NCI-H2081 treated with DMSO at 0.1 percent for 48 hours (cell line): ENCODE measurements at places on chromosomes 11 and 22.

DNA sequence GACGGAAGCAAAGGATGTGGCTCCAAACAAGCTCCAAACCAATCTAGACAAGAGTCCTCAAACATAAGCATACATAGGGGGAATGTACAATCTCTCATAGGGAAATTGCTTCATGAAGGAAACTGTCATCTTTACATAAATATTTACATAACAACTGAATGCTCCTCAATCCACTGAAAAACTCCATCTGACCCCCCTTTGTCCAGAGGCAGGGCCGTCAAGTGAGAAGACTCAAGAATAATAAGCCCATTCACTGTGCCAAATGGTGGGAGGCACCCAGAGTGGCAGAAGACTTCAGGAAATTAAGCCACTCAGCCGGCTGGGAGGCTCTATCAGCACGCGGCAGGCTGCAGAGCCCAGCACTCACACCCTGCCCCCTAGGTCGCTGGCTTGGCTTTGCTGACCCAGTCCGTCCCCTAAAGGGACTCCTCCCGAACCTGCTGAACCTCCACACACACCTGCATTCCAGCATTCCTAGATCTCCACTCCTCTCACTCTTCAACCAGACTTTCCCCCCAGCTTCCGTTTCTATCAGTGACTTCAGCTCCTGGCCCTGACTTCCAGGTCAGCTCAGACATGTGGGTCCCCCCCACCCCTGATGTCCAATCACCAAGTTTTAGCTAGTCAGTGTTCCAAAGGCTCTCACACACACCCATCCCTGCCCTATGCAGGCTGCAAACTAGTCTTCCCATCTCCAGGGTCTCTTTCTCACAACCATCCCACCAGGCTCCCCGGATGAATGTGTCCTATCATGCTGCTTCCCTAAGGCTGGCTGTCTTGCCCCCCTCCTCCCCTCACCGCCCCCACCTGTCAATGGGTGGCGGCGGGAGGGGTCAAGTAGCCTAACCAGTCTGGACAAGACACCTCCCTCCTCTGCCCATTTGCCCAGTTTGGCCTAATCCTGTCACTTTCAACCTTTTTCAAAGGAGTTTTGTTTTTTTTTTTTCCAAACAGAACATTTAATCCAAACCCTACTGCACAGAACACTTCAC lies 11.3 kb downstream of the VPS37C start:
- no peak for DNase-seq

GRCh38 chr11:23789200-23789853 lies 707.5 kb upstream of the LUZP2 start:
- no peak for DNase-seq

- DNase-seq, result no peak
Measured at GRCh38 chr11:123806249-123806648, at the start of gene OR6M1. Gene OR6M1 (minus strand): TSS chr11:123806349. CDS start chr11:123806349, 0 bp downstream.

DNA sequence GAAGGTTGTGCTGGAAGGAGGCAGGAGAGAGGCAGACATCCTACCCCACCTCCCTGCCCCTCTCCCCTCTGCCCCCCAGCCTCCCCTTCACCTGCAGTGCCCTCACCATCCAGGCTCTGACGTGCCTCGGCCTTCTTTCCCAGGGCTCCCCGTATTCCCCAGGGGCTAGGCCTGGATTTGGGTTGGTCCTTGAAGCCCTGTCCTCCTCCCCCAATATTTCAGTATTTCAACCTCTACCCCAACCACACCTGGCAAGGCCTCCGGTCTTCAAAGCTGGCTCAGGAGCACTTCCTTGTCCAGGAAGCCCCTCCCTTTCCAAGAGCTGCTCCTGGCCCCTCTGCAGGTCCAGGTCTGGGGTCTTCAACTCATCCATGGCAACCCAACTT lies 8.6 kb upstream of the PDE2A start:
- DNase-seq, result no peak

DNA sequence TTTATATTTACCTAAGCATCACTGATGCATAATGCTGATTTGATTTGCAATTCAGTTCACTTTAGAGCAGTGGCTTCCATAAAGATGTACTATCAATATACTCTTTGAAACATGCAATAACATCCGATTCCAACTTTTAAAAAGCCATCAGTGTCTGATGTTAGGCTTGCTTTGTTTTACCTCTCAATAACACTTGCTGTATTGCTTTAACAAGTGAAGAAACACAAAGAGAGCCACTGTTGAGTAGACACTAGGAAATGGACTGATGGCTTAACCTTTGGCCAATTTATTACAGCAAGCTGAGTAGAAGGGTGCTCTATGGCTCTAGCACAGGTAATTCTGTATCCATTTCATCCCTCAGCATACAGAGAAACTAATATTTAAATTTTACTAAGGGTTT lies 122.1 kb downstream of the FCHSD2 start:
- DNase-seq, result no peak

DNA sequence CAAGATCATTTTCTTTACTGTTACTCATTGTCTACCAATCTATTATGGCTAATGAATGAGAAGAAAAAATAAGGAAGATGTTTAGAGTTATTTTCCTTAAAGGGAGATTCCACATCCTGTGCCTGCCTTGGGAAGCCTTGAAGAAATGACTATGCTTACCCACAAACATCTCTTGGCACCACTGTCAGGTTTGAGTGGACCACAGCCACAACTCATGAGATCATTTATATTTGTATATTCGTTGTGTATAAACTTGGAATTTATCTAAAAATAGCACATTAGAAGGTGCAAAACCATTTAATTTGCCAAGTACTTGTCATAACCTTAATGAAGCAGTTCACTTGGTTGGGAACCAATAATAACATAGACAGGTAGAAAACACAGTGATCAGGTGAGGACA lies 740.8 kb downstream of the DLG2 start:
- no peak for DNase-seq

DNA sequence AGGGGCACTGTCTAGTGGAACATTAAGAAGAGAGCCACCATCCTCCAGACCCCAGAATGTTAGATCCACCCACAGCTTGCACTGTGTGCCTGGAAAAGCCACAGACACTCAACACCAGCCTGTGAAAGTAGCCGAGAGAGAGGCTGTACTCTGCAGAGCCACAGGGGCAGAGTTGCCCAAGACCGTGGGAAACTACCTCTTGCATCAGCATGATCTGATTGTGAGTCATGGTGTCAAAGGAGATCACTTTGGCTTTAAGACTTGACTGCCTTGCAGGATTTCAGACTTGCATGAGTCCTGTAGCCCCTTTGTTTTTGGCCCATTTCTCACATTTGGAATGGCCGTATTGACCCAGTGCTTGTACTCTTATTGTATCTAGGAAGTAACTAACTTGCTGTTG lies 115.9 kb upstream of the CCDC179 start:
- no peak for DNase-seq

- DNase-seq, result no peak
Measured at GRCh38 chr11:112784323-112785073, 176.7 kb upstream of the NCAM1 start.

DNA sequence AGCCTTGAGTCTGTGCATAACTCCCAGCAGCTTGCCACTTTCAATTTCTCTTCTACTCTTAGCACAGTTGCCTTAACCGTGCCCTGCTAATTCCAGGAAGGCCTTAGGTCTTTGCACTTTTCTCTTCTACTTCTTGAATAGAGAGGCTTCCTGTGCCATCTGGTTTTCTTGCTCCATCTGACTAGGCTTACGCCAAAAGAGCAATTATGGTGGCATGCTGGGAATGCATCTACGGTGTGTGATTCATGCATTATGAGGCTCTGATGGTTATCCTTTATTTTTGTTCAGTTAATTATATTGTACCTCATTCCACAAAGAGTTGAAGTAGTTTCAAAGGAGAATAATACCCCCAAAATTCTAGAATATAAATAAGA lies 29.4 kb downstream of the SIK2 start:
- DNase-seq, result no peak

DNA sequence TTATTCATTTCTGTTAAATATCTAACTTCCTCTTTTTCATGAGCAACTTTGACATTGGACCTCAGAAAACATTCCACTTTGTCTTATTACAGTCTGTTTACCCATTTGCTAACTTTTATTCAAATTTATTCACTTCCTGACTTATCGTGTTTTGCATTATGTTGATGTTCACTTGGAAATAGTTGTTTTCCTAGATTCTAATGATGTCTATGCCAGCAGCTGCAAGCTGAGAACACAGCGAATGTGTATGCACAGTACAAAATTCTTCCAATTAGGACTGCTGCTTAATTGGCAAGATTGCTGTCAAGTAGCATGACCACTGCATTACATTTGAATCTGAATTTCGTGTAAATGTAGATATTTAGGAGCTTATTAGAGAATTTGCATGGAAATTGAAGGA lies 61.5 kb upstream of the GRIA4 start:
- no peak for DNase-seq

- DNase-seq, result no peak
Measured at GRCh38 chr11:60316317-60316716, 10.7 kb upstream of the MS4A6E start.
